Anterior cingulate cortex (tissue), 58 donors: ENCODE measurements at places on chromosomes 13 and 19.

GRCh38 chr19:3094601-3095440 is 659 bp downstream of the GNA11 start:
- DNase-seq, result no peak

DNA sequence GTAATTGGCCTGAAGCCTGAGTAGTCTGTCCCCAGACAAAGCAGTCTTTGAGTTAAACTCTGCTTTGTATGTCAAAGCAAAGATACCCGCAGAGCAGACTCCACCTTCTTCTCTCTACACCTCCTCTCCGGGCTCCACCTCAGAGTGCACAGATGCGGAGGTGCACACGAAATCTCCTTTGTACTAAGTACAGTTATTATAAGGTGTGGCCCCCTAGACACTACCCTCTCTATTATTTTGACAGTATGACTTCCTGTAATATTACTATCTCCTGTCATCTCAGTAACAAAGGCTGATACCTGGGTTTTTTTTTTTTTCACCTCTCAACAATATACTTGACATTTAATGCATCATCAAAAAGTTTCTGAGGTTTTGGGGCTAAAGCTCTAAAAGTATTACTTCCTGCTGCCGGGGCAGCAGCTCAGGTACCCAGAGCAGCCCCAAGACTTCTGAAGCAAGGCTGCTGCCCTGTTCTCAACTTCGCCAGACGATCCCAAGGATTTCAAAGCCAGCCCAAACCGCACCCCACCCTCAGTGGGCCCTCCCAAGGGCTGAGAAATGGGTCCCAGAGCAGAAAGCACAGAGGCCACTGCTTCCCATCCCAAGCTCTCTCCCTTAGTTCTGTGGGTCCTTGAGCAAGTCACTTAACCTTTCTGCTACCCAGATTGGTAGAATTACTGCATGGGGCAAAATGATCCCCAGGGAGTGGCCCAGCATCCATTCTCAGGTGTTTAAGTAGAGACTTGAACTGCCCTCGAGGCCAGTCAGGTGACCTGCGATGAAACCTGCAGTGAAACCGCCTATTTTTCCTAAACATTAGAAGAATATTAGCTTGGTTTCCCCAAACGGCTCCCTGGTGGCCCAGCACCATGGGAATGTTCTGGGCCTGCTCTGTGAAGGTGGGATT is 180.6 kb downstream of the FOXO1 start:
- DNase-seq, result no peak

- no peak for DNase-seq
Observed at GRCh38 chr13:97883396-97883795, 70.1 kb upstream of the IPO5 start.

DNA sequence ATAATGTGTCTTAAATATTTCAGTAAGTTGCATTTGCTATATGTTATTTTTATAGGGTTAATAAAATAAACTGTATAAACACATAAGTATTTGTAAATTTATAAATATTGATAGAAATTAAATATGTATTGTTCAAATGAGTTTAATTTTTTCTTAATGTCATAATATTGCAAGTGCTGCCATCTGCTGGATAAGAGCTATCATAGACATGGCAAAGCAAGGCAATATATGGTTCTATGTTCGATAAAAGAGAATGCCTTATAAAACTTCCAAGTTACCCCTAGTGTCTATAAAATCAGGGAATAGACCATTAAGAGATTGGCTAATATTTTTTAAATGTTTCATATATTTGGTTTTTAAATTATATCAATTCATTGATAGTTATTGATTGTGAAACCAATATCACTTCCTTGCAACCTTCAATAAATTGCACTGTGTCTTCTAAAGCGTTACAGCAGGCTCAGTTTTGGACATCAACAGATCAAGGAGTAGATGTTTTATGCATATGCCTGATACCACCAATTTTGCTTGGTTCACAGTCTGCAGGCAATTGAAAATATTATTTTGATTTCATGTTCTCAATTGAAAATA is 29.0 kb upstream of the SLITRK6 start:
- no peak for DNase-seq

GRCh38 chr19:32877323-32877912 is 7.9 kb upstream of the SLC7A9 start:
- no peak for DNase-seq

DNA sequence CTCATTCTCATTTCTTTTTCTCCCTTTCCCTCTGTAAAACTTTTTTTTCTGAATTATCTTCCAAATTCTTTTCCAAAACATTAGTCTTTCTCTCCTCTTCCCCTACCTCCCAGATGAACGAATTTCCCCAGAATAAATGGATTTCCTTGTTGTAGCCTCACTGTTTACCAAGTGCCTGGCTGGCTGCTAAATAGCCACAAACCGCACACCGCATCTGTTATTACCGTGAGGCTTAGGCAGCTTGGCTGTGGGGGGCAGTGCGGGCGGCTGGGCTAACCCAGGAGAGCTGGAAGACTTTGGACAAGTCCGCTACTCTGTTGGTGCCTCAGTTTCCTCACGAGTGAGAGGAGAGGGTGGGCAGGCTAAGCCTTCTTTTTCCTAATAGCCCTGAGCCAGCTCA is 10.7 kb downstream of the IL17D start:
- DNase-seq, result no peak

DNA sequence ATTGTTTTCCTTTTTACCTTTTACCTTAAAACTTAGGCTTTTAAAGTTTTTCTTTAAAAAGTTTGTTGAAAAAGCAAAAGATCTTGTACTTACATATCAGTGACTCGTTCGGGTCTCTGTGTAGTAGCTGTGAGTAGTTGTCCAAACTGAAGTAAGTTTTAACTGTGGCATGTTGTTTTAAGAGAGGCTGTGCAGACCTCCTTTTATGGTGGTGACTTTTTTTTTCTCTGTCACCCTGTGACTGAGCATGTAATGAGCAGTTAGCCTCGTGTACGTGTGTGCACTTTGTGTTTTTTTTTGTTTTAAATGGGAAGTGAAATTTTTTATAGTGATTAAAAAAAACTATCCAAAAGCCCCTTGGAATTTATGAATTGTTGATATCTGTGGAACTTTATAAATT is at the start of gene GPR183:
TSS of gene GPR183 (minus strand) at position 153 of the 400 bp plus-strand sequence. CDS start 11,254 bp downstream, outside the sequence.
- no peak for DNase-seq

DNA sequence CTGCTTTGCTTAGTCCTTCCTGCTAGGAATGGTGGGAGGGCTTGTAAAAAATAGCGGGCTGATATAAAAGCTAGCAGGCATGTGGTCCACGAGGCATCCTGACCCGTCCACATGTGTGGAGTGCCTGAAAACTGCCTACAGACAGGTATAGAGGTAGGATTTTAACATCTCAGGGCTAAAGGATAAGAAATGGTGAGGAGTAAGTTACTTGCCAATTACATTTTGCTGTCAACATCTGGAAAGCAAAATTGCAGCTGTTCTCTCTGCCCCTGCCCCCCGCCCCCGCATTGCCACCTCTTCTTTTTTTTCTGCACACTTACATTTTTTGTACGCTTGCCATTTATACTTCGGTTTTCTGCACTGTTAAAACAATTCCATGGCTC is 21.0 kb downstream of the NFIX start:
- DNase-seq, result no peak

GRCh38 chr19:48123907-48124651 is 13.5 kb upstream of the PLA2G4C start:
- DNase-seq, result no peak

- DNase-seq, result no peak
Observed at GRCh38 chr13:88802886-88803285, 1131.7 kb downstream of the SLITRK5 start.

GRCh38 chr13:29753618-29754472 is 96.6 kb downstream of the UBL3 start:
- DNase-seq, result no peak

- peak; percentile 79 for DNase-seq
Observed at GRCh38 chr19:10752237-10752912, 34.5 kb downstream of the DNM2 start.

DNA sequence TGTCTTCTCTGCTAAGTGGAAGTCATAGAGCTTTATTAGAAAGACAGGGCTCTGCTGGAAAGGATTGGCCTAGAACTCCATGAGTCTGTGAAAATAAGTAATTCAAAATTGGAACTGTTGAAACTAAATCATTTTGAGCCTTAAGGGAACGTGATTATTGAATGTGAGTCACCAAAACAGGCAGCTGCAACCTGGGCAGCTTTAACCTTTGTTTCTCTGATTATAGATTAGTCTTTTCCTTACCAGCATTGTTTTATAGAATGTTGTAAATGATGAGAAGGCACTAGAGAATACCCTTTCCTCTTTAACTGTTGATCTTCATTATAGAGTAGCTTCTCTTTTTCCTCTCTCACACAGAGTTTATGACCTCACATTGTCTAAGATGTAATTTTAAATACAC is 638.8 kb upstream of the SLITRK6 start:
- no peak for DNase-seq

DNA sequence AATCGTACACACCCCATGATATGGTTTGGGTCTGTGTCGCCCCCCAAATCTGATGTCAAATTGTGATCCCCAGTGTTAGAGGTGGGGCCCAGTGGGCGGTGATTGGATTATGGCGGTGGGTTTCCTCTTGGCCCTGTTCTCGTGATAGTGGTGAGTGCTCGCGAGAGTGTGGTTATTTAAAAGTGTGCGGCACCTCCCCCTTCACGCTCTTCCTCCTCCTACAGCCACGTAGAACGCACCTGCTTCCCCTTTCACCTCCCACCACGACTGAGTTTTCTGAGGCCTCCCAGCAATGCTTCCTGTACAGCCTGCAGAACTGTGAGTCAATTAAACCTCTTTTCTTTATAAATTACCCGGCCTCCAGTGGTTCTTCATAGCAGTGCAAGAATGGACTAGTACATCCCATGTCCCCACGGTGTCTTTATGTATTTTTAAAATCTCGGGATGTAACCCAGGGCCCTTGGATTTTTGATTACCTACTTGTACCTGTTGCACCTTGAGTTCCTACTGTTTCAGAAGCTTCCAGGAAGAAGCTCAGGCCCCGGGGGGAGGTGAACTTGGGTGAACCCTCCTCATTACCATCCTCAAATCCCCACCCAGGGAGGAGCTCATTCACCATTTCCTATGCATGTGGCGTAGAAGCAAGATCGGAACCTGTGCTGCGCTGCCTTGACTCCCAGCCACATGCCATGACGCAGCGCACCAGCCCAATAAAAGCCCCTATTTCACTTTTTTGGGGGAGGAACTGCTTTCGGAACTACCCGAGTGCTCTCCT is 52.4 kb downstream of the TEX29 start:
- no peak for DNase-seq

DNA sequence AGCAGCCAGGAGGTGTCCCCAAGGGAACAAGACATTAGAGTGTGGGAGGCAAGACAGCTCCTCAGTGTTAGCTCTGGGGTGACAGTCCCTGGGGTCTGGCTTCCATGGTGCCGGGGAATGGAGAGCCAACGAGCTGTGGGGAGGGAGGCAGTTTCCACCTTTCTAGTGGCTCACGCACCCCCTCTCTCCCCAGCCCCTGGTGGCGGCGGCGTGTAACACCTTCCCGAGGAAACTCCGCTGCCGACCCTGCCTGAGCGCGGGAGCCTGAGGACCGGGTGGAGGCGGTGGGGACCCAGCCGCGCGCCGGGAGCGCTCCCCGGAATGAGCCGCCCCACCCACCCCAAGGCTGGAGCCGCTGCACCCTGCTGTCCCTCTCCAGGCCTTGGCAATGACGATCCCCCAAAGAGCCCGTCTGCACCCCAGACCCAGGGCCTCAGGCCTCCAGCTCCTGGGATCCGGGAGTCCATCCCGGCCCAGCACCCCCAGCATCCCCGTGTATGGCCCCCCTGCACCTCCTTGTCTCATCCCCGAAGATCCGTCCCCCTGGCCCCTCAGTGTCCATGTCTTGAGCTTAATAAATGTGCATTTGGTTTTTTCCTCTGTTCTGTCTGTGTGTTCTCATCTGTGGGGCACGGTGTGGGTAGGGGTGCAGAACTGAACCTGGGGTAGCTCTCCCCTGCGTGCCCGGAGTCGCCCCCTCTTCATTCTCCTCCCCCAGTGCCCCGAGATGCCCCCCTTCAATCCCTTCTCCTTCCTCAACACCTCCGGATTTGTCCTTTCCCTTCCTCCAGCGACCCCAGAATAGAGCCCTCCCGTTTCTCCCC is 622 bp upstream of the FXYD5 start:
- DNase-seq, result no peak

DNA sequence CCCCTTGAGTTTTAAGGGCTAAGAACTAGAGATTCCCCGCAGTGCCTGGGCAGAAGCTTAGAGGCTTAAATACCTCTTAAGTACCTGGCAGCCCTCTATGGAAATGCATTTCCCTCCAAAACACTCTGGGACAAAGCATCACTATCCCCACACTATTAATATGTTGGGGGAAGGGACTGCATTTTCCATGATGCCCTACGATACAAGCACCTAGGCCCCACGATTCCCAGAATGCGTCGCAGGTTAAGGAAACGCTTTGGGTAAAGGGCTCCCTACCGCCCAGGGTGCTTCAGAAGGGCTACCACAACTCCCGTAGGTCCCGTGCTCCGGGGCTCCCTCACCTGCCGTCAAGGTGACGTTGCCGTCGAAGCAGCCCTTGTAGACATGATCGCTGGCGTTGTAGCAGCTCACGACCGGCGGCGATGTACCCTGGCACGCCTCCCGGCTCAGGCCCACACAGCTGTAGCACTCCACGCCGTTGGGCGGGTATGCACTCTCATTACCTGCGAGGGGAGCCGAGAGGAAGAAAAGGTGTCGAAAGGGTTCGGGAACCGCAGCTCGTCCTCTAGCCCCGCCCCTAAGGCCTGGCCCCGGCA is 2.5 kb downstream of the LYPD3 start:
- no peak for DNase-seq
